ENCODE measurements at places on chromosomes 1 and 21.

DNA sequence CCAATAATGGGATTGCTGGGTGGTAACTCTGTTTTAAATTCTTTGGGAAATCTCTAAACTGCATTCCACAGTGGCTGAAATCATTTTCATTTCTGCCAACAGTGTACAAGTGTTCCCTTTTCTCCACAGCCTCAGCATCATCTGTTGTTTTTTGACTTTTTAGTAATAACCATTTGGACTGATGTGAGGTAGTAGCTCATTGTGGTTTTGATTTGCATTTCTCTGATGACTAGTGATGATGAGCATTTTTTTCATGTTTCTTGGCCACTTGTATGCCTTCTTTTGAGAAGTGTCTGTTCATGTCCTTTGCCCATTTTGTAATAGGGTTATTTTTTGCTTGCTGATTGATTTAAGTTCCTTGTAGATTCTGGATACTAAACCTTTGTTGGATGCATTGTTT, 131.9 kb upstream of the B3GALT2 start:
- no peak overlapping the region for H3K4me3 ChIP-seq
- no peaks in the 10 kb centered on the region for H3K4me1 ChIP-seq
- no peaks in the 10 kb centered on the region for H3K27me3 ChIP-seq
- no peak for DNase-seq
- H3K27ac ChIP-seq = no peak overlapping the region
- no peaks in the 10 kb centered on the region for H3K36me3 ChIP-seq

DNA sequence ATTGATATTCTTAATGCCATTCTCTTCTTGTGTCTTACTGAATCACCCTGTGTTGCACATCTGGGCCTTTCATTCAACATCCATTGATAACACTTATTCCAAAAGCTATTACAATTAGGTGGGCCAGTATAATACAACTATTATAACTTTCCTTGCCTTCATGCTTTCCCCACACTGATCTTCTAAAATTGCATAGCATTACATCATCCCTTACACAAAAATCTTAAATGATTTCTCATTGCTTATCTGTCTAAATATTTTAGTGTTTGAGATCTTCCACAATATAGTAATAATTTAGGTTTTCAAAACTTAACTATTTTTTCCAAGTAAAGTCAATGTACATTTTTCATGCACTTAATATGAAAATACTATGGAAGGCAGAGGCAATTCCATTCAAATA, 1634.1 kb downstream of the PLA2G4A start:
- H3K36me3 ChIP-seq = no peaks in the 10 kb centered on the region
- no peaks in the 10 kb centered on the region for H3K27me3 ChIP-seq
- H3K4me1 ChIP-seq = no peaks in the 10 kb centered on the region
- H3K27ac ChIP-seq = no peak overlapping the region
- DNase-seq = no peak
- H3K4me3 ChIP-seq = no peak overlapping the region

DNA sequence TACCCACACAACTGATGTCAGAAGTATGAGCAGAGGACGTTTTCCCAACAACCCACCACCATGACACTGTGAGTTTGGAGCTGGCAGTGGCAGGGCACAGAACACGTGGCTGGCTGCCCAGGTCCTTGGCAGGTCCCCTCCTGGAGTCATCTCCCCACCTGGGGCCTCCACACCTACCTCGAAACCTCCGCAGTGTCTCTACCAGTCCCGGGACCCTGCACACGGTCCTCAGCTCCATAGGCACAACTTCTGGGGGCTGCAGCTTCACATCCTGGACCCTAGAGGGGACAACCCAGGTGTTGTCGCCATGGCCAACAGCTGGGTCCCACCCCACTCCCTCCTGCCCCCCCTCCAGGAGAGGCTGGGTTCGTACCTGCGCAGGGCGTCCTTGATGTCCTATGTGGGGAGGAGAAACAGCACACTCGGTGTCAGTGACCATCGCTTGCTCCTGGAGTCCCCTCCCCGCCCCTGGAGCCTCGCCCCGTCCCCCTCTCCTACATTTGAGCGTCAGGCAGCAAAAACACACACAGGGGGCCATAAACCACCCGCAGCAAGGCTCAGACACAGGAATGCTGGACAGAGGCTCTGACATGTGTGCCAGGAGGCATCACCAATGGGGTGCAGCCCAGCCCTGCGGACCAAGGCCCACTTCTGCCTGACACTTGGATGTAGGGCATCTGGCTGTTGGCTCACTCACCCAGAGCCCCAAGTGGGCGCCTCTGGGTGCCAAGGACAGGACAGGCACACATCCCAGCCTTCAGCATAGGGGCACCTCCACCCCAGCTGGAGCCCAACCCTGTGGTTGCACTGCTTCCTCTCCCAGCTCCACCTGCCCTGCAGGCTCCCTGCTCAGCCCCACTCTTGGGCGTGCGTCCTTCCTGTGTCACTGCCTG, 9.6 kb downstream of the TRIM11 start:
- H3K27ac ChIP-seq = no peak overlapping the region
- no peak for DNase-seq
- H3K4me3 ChIP-seq = no peak overlapping the region
- no peaks in the 10 kb centered on the region for H3K4me1 ChIP-seq
- no peaks in the 10 kb centered on the region for H3K27me3 ChIP-seq
- H3K36me3 ChIP-seq = peaks cover 89% of the 10 kb centered on the region

DNA sequence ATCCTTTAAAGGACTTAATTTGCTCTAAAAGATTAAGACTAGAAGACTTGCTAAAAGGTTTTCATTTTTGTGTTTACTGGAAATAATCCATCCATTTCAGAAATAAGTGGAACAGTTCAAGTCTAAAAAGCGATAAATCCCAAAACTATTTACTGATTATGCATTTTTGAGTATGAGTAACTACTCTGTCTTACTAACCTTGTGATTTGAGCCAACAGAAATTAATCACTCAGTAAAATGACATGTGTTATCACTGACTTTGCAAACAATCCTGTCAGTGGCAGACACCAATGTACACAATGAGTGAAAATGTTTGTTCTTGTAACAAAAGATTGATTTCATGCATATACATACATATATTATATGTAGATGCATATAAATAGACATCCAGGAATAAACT, 218.0 kb downstream of the DENND1B start:
- H3K4me1 ChIP-seq = no peaks in the 10 kb centered on the region
- H3K36me3 ChIP-seq = peaks cover 14% of the 10 kb centered on the region
- no peak for DNase-seq
- no peaks in the 10 kb centered on the region for H3K27me3 ChIP-seq
- H3K4me3 ChIP-seq = no peak overlapping the region

- DNase-seq = no peak
- no peaks in the 10 kb centered on the region for H3K36me3 ChIP-seq
- H3K27me3 ChIP-seq = peaks cover 44% of the 10 kb centered on the region
- no peaks in the 10 kb centered on the region for H3K4me1 ChIP-seq
- H3K27ac ChIP-seq = no peak overlapping the region
These were observed 64.1 kb downstream of the PLEKHA6 start for GRCh38 chr1:204295671-204296070.

- H3K4me3 ChIP-seq = no peak overlapping the region
- peaks cover 24% of the 10 kb centered on the region for H3K4me1 ChIP-seq
- H3K27ac ChIP-seq = no peak overlapping the region
- no peaks in the 10 kb centered on the region for H3K36me3 ChIP-seq
- no peak for DNase-seq
- no peaks in the 10 kb centered on the region for H3K27me3 ChIP-seq
These were observed 41.9 kb upstream of the LRP8 start for GRCh38 chr1:53369761-53370160.

- no peak overlapping the region for H3K4me3 ChIP-seq
- no peaks in the 10 kb centered on the region for H3K27me3 ChIP-seq
- no peaks in the 10 kb centered on the region for H3K36me3 ChIP-seq
These were observed 147.1 kb downstream of the ASTN1 start for GRCh38 chr1:177017287-177017852.

GRCh38 chr1:203103829-203104495, 18.1 kb upstream of the MYOG start:
- H3K27ac ChIP-seq = no peak overlapping the region
- H3K4me1 ChIP-seq = no peaks in the 10 kb centered on the region
- DNase-seq = no peak
- H3K36me3 ChIP-seq = no peaks in the 10 kb centered on the region
- H3K4me3 ChIP-seq = no peak overlapping the region

- H3K27me3 ChIP-seq = no peaks in the 10 kb centered on the region
- H3K36me3 ChIP-seq = no peaks in the 10 kb centered on the region
- peaks cover 19% of the 10 kb centered on the region for H3K4me1 ChIP-seq
These were observed 8.6 kb downstream of the ATP6V1G3 start for GRCh38 chr1:198531891-198532290.

DNA sequence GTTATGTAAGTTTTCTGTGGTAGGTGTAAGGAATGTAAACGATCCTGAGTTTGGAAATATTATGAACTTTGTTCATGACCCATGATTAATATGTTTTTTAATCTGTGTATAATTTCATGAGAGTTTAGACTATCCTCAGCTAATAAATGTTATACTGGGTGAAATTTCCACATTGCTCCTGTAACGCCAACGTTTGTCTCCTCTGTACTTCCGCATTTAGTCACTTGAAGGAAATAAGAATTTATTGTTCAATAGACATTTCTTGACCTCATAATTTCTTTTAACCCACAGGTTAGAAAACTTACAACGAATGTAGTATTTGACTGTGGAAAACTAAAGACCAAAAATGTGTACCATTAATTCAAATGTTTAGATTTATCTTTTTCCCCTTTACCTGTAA, 876 bp downstream of the KCNJ15 start:
- H3K4me3 ChIP-seq = no peak overlapping the region
- no peaks in the 10 kb centered on the region for H3K36me3 ChIP-seq
- no peaks in the 10 kb centered on the region for H3K4me1 ChIP-seq
- DNase-seq = no peak

- no peaks in the 10 kb centered on the region for H3K4me1 ChIP-seq
- no peak for DNase-seq
- no peaks in the 10 kb centered on the region for H3K27me3 ChIP-seq
- H3K27ac ChIP-seq = no peak overlapping the region
- no peaks in the 10 kb centered on the region for H3K36me3 ChIP-seq
These were observed 10.0 kb downstream of the ECHDC2 start for GRCh38 chr1:52911541-52911940.

- no peaks in the 10 kb centered on the region for H3K36me3 ChIP-seq
- H3K27me3 ChIP-seq = no peaks in the 10 kb centered on the region
- no peaks in the 10 kb centered on the region for H3K4me1 ChIP-seq
- DNase-seq = no peak
- no peak overlapping the region for H3K4me3 ChIP-seq
These were observed 41.9 kb downstream of the LUZP1 start for GRCh38 chr1:23126801-23127200.

- no peaks in the 10 kb centered on the region for H3K36me3 ChIP-seq
- H3K27ac ChIP-seq = no peak overlapping the region
- H3K4me3 ChIP-seq = no peak overlapping the region
- no peak for DNase-seq
These were observed 47.2 kb upstream of the PRMT6 start for GRCh38 chr1:107009281-107009680.

GRCh38 chr1:86739648-86740509, 35.5 kb downstream of the SH3GLB1 start:
- peaks cover 21% of the 10 kb centered on the region for H3K4me1 ChIP-seq
- H3K27ac ChIP-seq = peak overlapping the region; percentile 39
- DNase-seq = peak; percentile 46
- no peaks in the 10 kb centered on the region for H3K27me3 ChIP-seq
- peaks cover 80% of the 10 kb centered on the region for H3K36me3 ChIP-seq
- no peak overlapping the region for H3K4me3 ChIP-seq

- H3K36me3 ChIP-seq = no peaks in the 10 kb centered on the region
- H3K4me1 ChIP-seq = no peaks in the 10 kb centered on the region
- H3K27ac ChIP-seq = no peak overlapping the region
- H3K27me3 ChIP-seq = no peaks in the 10 kb centered on the region
- no peak for DNase-seq
These were observed 63.7 kb upstream of the DPT start for GRCh38 chr1:168792592-168793125.

GRCh38 chr21:45522986-45523385, 19.3 kb downstream of the SLC19A1 start:
- H3K36me3 ChIP-seq = peaks cover 91% of the 10 kb centered on the region
- no peak for DNase-seq
- no peaks in the 10 kb centered on the region for H3K4me1 ChIP-seq
- H3K27me3 ChIP-seq = no peaks in the 10 kb centered on the region

GRCh38 chr1:179774000-179774399, 30.9 kb downstream of the FAM163A start:
- H3K27me3 ChIP-seq = no peaks in the 10 kb centered on the region
- H3K36me3 ChIP-seq = no peaks in the 10 kb centered on the region
- no peak overlapping the region for H3K4me3 ChIP-seq
- no peak for DNase-seq
- no peaks in the 10 kb centered on the region for H3K4me1 ChIP-seq
- no peak overlapping the region for H3K27ac ChIP-seq

- DNase-seq = no peak
- no peaks in the 10 kb centered on the region for H3K4me1 ChIP-seq
- H3K36me3 ChIP-seq = peaks cover 12% of the 10 kb centered on the region
These were observed 52.4 kb downstream of the ZMYM4 start for GRCh38 chr1:35320937-35321336.

- H3K4me1 ChIP-seq = no peaks in the 10 kb centered on the region
- H3K27me3 ChIP-seq = peaks cover 5% of the 10 kb centered on the region
- no peak overlapping the region for H3K27ac ChIP-seq
- no peaks in the 10 kb centered on the region for H3K36me3 ChIP-seq
- DNase-seq = no peak
These were observed 23.3 kb downstream of the CAPN8 start for GRCh38 chr1:223642237-223642636.

DNA sequence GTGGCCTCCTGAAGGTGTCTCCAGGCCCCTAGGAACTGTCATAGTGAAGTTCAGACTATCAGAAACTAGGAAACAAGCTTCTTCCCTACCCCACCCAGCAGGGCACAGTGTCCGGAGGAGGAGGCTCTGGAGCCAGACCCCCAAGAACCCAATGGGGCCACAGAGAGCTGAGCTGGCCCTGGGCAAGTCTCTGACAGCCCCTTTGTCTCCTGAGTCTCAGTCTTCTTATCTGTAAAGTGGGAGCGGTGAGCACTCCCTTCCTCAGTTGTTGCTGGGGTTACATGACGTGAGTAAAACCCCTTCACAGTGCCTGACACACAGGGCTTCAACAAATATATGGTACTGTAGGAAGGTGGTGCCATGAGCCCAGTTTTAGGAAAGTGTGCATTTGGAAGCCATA, 675.8 kb downstream of the MATN1 start:
- no peaks in the 10 kb centered on the region for H3K4me1 ChIP-seq
- H3K27me3 ChIP-seq = no peaks in the 10 kb centered on the region
- no peak for DNase-seq
- no peak overlapping the region for H3K4me3 ChIP-seq
- no peak overlapping the region for H3K27ac ChIP-seq

GRCh38 chr1:2867861-2868260, 66.4 kb upstream of the TTC34 start:
- H3K27ac ChIP-seq = no peak overlapping the region
- no peaks in the 10 kb centered on the region for H3K27me3 ChIP-seq
- H3K4me1 ChIP-seq = no peaks in the 10 kb centered on the region
- H3K4me3 ChIP-seq = no peak overlapping the region
- no peak for DNase-seq
- H3K36me3 ChIP-seq = no peaks in the 10 kb centered on the region

DNA sequence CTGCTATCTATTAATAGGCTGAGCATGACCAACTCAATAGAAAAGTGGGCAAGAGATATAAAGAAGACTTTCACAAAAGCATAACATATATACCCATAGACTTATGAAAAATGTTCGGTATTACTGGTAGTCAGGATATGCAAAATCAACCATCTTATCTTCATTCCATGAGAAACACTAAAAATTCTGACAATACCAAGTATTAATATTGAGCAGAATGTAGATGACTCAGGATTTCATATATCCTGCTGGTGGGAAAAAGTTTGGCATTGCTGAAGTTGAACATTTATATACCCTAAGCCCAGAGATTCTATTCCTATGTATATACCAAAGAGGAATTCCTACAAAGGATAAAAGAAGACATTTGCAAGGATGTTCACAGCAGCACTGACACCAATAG, 138.3 kb downstream of the CLEC20A start:
- no peak overlapping the region for H3K4me3 ChIP-seq
- H3K27ac ChIP-seq = no peak overlapping the region
- no peaks in the 10 kb centered on the region for H3K4me1 ChIP-seq
- no peak for DNase-seq
- H3K36me3 ChIP-seq = no peaks in the 10 kb centered on the region

Data from DND-41 (cell line).